Fibroblast of skin of abdomen (primary cell): ENCODE measurements at places on chromosomes 1 and 21.

DNA sequence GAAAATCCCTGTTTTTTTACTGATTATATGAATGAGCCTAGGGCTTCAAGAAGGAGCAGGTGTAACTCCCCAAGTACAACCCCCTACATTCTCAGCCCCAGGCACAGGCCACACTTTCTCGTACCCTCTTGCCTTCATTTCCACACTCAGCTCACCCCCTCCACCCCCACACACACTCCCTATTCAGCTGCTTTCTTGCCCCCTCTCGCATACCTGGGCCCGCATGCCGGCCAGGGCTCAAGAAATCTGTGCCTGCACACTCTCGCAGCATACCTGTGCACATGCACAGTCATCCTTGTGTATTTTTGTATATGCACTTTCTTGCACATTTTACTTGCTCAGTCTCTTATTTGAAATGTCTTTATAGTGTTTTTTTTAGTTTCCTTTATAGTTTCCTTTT, 2.0 kb downstream of the PTPRF start:
- no peak for DNase-seq

DNA sequence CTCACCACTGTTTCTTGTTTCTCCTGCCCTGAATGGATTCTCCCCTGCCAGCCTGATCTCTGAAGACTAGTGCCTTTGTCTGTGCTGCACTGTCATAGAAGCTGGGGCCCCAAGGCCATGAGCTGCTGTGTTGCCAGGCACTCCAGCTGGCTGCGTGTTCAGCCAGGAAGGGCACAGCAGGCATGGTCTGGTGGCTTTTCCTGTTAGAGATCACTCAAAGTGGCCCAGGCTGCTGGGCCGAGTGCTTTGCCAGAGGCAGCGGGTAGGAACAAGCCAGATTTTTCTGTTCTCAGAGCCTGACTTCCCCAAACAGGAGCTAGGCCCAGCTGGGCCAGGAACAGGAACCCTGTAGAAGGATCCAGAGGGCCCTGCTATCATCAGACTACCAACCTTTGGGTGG, 5.2 kb downstream of the ADPRS start:
- DNase-seq: no peak

DNA sequence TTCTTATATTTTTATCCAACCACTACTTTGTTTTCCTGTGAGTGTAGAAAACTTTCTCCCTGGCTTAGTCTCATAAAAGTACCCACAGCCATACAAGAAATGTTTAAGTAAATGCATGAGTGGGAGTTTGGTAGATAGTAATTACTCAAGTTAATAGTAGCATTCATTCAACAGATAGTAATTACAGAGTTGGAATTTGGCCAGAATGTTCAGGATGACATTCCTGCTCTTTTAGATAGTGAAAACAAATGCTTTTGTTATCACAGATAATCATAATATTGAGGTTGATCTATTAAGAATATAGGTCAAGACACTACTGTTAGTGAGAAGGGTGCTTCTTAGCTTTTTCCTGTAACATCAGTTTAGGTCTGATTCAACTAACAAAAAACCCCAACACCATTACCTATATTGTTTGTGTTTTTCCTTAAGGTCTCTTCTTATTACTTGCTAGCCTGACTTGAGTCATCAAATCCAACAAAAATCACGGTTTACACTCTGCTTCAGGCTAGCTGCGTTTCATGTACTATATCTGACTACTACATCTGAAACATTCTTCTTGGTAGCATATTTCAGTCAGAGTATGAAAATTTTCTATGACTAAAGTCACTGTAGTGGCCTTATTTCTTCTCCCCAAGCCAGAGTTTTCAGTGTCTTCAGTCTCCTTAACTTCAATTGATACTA, 163.7 kb downstream of the HS2ST1 start:
- no peak for DNase-seq

- peak; percentile 24 for DNase-seq
Measured at GRCh38 chr1:109040989-109041620, 797 bp downstream of the WDR47 start.
